ENCODE measurements at places on chromosomes 7 and 10.

GRCh38 chr7:124918662-124919061 is 11.0 kb downstream of the POT1 start:
- no peak for DNase-seq

GRCh38 chr10:56348101-56348500 is 13.0 kb downstream of the ZWINT start:
- DNase-seq, result no peak

DNA sequence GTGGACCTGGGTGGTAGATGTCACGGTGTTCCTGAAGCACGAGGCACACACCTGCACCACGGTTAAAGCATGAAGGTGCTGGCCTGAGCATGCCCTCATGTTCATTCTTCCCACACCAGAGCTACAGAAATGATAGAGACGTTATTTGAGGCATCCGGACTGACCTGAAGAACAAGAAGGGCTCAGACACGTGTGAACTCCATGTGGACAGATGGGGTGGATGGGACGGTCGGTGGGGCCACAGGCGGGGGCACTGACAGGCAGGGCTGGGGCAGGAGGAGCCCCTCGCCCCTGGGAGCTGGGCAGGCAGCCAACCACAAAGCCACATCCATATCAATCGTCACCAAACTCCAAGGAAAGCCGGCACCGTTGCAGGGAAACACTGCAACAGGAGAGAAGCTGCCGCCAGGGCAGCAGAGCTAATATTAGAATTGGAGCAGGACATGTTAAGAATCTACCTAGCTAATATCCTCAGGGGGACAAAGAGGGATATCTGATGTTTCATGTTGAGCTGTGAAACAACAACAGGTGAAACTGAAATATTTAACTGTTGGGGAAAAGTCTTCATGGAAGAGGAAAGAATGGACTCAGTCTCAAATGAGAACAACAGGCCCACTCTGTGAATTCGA is 37.8 kb upstream of the DIP2C start:
- no peak for DNase-seq

- DNase-seq, result no peak
Measured at GRCh38 chr7:148204639-148205304, 385.8 kb upstream of the C7orf33 start.

GRCh38 chr7:148398844-148399365 is 191.7 kb upstream of the C7orf33 start:
- DNase-seq, result no peak

GRCh38 chr7:99543081-99543671 is 8.7 kb downstream of the FAM200A start:
- DNase-seq, result no peak

DNA sequence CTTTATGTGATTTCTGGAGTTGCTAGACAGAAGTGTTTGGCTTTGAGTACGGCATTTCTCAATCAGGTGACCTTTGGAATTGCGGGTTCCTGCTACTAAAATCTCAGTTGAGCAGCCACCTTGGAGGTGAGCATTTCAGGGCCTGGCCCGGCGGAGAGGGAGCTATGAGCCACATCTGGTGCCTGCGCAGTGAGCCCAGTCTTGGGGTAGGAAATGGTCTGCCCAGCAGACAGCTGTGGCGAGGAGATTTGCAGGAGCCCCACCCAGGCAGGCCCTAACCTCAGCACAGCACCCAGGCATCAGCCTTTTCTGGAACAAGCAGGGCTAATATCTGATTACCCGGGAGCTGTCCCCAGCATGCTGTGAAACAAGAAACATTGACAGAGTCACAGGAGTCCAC is 547.9 kb upstream of the FOXK1 start:
- DNase-seq, result no peak

DNA sequence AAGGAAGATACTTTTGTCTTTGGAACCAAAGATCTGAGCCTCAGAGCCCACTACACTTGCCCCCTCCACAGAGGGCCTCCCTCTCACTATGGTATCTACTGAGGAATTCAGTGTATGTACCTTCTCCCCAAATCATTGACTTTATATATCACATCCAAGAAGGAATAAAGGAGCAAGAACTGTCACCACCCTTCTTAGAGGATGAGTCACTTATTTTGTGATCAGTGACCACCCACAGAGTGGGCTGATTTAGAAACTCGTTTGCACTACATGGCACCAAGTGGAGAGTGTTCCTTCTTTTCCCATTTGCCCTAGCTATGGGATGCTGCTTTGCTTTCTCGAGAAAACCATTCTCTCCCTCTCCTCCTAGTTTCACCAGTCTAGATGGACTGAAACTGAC is 5.7 kb downstream of the TMEM243 start:
- no peak for DNase-seq

- peak; percentile 21 for DNase-seq
Measured at GRCh38 chr10:132637477-132638129, 100.0 kb downstream of the INPP5A start.

DNA sequence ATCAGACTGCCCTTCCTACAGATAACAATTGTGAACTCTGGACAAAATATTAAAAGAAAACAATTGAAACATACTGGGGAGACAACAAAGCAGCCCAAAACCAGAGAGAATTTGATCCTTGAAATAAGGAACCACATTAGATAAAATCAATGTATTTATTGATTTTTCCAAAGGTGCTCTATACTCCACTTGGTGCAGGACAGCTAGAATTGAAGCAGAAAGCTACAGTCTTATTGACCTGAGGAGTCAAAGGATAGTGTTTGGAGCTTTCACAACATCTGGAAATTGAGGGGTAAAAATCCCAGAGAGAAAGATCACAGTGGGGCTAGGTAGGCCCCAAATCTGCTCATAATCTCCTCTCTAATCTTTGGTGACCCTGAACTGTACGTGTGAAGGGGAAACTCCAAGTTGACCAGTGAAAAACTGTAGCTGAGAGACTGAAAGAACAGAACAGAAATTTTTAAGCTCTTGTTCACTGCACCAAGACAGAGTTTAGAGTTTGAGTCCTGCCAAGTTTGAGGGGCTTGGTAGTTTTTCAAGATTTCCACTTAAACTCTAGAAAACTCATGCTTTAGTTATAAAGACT is 70.2 kb downstream of the SAMD9 start:
- no peak for DNase-seq

- DNase-seq, result no peak
Measured at GRCh38 chr10:130929422-130930325, 381.8 kb downstream of the TCERG1L start.

DNA sequence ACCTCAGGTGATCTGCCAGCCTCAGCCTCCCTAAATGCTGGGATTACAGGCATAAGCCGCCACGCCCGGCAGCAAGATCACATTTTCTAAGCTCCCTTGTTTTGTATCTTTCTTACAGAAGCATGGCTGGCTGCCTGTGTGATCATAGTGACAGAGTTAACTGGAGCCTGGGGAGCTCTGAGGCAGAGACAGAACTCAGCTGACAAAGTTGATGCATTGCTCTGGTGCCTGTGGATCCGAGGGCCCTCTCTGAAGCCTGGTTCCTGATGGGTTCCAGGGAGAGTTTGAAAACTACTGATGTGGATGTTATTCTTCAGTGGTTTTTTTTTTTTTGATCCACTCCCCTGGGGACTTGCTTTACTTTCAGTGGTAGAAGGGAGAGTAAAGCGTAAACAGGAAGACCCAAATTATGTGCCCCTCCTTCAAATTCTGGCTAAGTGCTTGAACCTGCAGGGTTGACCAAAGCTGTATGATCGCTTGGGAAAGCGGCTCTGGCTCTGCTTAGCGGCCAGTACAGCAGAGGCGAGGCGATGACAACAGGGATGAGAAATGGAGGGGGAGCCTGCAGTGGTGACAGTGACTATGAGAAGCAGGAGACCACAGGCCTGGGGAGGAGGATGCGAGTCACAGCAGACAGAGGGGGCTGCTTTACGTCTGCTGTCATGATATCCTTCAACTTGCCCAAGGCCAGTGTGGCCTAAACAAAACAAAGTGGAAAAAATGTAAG is 6.8 kb upstream of the EFCAB10 start:
- peak; percentile 14 for DNase-seq

DNA sequence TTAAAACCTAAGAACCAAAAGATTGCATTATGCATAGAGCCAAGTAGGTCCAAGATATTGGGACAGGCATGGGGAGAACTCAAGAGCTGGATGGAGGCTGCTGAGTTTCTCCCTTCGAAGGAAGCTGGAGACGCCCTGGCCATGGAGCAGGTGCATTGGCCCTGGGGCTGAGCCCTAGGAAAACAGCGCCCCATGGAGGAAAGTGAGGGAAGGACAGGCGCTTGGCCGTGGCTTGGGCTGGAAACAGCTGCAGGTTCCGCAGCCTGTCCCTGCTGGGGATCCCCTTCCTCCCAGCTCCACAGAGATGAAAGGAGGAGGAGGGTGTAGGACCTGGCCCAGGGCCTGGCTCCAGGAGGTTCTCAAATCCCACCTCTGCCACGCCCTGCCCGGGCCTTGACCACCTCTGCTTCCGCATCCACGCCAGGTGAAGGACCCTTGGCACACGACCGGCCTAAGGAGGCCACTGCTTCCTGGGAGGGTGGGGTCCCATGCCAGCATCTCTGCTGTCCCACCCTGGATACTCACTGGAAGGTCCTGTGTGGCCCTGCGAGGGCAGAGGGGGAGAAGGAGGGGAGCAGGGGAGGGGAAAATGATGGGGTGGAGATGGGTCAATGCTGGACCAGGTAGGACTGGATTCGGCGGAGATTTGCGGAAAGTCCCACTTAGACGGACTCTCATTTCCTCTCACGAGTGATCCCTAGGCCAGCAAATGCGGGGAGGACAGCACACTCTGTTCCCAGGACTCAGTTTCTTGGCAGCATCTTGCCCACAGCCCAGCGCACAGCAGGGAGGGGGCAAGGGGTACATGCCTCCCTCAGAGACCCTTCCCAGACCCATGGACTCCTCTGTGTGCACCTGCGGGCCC is 258.6 kb upstream of the TCERG1L start:
- DNase-seq, result peak; percentile 34

- no peak for DNase-seq
Measured at GRCh38 chr10:58697691-58698090, 185.0 kb downstream of the BICC1 start.

DNA sequence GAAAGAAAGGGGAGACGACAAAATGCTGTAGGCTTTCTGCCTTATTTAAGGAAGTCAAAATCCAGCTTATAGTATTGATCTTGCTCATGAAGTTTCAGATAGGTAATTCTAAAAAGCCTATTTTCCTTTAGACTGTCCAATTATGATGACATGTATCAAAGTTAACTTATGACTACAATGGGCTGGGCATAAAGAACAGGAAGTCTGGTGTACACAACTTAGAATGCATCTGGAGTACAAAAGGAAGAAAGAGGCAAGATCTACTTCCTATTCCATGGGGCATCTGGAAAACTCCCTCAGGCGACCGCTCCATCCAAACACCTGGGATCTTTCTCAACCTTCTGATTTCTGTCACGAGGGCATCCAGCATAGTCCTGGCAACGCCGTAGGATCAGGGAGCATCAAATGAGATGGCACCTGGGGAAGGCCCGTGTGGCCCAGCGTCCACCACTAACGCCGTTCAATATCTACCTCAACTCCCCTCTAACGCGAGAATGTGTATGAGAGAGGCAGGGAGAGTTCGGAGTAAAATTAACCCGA is 512 bp downstream of the FAM24B start:
- no peak for DNase-seq

GRCh38 chr10:27719052-27719451 is 26.6 kb downstream of the MKX start:
- no peak for DNase-seq

GRCh38 chr10:43120929-43121314 is 17.3 kb upstream of the CSGALNACT2 start:
- DNase-seq, result peak; percentile 84

DNA sequence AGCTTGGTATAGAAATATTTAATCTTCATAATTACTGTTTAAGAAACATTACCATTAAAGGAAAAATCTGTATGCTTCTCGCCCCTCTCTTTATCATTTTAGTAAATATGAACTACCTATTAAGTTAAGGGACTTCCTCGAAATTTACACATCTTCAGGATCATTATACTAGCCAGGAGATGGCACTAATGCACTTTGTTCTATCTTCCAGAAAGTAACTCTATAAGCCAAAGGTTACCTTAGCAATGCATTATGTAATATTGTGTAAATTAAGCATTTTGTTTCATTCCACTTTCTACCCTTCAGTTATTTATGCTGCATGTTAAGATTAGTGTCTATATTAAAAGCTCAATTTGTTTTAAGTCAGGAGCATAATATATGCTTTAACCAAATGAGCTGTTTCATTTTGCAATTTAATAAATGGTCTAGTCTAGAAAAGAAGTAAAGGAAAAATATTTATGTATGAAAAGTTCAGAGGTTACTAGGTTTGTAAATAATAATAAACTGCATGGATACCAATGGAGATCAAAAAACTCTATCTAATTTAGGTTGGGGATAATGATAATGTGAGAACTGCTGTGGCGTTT is 128.5 kb downstream of the ANKRD7 start:
- DNase-seq, result no peak

- DNase-seq, result no peak
Measured at GRCh38 chr10:72883861-72884260, 9.7 kb upstream of the OIT3 start.

DNA sequence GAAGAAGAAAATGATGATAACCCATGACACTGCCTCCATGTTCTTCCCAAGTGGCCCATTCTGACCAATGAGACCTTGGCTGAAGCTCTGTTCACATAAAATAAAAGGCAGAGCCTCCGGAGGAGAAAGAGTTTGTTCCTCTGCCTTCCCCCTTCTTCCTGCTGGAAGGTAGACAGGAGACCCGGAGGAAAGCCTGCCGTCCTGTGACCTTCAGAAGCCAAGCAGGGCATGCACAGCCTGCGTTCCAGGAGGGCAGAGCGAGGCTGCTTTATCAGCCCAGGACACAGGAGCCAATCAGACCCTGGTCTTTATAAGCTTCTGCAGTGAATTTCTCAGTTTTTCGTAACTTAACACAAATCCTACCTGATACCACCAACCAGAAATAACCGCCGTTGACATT is 8.6 kb upstream of the GRID1 start:
- no peak for DNase-seq

- DNase-seq, result no peak
Measured at GRCh38 chr7:150404172-150404804, 25.2 kb downstream of the ZNF775 start.

- no peak for DNase-seq
Measured at GRCh38 chr10:51231754-51232153, 157.5 kb downstream of the PRKG1 start.

GRCh38 chr7:100071018-100071723 is 10.4 kb downstream of the ZNF3 start:
- no peak for DNase-seq

DNA sequence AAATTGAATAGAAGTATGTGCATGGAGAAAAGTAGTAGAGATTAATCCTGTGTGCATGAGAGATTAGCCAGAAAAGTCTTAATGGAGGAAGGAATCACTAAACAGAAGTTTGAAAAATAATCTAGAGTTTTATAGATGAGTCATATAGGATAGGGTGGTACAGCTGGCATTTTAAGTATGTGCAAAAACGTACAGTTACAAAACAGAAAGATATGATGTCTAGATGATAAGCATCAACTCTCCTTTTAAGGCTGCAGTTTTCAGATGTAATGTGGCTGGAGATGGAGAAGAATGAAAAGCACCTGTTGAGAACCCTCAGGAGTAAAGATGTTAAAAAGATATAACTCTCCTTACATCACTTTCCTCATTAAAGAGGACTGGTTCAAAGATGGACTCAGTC is 271.3 kb downstream of the STK31 start:
- DNase-seq, result no peak
